ENCODE measurements at places on chromosomes 2 and 18. TPM values are rescaled to one million over a fixed set of nuclear protein-coding genes. Genes with fewer than 3 reads are reported as not detected.

DNA sequence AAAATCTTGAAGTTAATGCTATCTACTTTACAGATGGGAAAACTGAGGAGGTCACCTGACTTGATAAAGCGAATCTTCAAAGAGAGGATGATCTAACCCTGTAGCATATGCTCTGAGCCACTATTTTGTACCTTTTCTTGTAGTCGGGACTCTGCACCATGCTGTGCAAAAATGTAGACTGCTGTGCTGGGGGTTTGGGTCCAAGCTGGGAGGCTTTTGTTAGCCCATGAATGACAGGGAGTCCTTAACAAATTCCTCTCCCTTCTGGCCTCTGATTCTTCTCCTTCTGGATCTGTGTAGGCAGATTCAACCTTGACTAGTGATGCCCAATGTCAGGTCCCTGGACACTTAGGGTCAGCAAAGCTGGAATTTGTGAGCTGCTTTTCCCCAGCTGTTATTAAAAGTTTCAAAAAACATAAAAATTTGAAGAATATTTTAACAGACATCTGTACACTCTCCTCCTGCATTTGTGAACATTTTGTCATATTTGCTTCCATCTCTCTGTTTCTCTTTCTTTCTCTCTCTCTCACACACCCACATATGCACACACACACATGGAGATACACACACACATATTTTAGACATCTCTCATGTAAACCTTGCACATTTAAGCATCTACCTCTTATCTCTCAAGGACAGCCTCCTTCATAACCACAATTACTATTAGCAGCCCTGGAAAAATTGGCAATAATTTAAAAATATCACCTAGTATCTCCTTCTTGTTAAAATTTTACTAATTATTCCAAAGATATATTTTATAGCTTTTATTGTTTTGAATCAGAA, 335.0 kb upstream of the TRIB2 start:
- DNase-seq, result no peak

DNA sequence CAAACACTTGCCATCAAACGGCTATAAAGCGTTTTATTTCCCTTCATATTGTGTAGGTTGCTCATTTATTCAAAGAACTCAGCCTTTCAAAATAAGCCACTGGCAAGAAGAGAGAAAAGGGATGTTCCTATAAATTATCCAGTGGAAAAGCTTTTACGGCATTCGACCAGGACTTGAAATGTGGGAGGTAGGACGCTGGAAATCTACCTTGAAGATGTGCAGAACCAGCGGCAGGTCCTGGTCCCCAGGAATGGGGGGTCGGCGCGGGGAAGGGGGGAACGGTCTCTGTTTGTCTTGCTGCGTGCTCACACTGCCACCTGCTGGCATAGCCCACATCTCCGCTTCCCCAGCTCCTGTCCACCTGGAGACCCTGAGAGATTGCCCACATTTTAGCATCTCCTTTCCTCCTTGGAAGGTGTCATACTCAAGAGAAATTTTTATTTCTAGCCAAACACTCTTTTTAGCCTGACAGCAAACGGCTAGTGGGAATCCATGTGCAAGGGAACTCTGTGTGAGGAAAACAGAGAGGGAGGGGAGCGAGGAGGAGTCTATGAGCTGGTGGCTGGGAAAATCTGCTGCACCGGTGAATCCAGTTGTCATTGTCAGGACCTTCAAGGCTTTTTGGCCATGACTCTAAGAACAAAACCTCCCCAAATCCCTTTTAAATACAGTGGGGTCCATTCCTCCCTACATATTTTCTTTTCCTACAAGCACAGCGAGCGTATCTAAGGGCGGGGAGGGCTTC, 349.0 kb upstream of the PKDCC start:
- DNase-seq, result peak; percentile 30

DNA sequence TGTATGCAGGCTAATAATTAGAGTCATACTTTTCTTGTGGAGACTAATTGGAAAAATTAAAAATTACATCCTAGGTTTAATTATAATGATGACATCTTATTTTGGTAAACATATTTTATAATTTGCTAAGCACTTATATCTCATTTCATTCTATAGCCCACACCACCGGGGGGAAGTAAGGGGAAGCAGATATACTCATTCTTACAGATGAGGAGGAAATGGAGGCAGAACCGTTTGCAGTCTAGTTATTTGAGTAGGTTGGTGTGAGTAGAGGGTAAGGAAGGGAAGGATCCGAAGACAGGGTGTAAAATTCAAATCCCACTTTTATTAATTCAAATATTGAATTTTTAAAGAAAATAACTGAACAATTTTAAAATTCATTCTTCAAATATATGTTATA, 3.7 kb downstream of the ITGAV start:
- no peak for DNase-seq

Gene STAT4
- 0.48 TPM for total RNA-seq

Measured in Daoy (cell line).